ENCODE measurements at places on chromosomes 1 and 21. TPM values are rescaled to one million over a fixed set of nuclear protein-coding genes. Genes with fewer than 3 reads are reported as not detected.

DISP3 gene
- under 0.01 TPM for total RNA-seq

FCRL6 gene
- total RNA-seq = under 0.01 TPM

SLC44A5 gene
- 3.5 TPM for total RNA-seq

POLR3GL gene
- 15.1 TPM for total RNA-seq

UMODL1 gene
- 2.4 TPM for total RNA-seq

PPP2R5A gene
- 21.8 TPM for total RNA-seq

CD101 gene
- total RNA-seq = 0.27 TPM

TEX38 gene
- total RNA-seq = not detected

OLFML3 gene
- 3.2 TPM for total RNA-seq

RPE65 gene
- total RNA-seq = not detected

GRCh38 chr1:172976222-172977041 is 74.3 kb downstream of the TNFSF18 start:
- no peak for DNase-seq

DNA sequence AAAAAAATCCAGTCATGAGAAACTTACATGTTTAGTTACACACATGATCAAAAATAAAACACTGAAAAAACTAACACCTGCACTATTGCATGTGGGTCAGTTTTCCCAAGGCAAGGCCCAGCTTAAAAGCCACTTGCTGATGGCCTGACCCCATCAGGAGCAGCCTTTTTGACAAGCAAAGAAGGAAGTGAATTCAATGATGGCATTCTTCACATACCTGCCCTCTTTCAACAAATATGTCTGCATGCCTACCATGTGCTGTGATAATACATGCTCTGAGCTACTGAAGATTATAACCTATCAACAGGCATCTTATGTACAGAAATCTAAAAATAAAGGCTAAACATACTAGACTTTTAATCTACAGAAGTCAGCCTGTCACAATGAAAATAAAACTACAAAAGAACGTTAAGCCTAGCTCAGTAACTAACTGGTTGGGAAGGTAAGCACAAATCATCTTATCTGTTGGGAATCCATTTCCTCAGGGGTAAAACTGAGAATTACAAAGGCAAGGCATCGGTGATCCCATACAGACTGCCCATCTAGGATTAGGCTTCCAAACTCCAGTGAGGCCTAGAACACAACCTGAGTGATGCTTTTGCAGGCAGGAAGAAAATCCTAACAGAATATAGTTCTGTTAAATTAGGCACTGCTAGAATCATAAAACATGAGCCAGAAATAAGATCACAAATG is 14.5 kb downstream of the SORT1 start:
- no peak for DNase-seq

DNA sequence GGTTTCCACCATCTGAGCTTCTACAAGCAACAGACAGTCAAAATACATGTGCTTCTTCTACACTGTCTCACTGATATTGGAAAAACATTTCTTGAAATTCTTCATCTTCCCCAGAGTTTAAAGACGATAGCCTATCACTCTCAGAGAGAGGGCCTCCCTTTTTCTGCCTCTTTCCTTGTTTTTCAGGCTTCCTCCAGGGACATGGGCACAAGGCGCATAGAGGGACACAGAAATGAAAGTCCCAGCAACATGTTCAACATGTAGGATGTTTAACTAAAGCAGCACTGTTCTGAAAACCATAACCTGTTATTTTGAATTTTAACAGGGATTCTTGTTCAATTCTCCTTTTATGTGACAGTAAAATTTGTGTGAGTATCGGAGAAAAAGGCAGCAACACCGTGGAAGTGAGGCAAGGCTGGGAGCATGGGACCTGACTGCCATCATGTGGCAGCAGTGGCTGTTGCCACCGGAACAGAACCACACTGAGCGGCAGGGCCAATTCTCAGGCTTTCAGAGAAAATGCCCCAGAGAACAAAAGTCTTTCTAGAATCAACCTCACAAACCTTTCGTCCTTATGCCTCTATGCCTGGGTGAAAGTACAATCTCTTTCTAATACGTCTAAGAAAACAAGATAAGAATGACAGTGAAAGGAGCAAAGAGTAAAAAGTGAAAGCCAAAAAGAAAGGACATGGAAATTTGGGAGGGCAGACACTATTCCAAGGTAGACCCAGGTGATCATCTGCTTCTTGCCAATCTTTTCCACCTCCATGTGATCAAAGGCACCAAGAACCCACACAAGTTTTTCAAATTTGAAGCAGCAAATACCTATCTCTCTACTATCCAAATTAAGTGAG is 54.5 kb downstream of the PCNX2 start:
- peak; percentile 69 for DNase-seq

DNA sequence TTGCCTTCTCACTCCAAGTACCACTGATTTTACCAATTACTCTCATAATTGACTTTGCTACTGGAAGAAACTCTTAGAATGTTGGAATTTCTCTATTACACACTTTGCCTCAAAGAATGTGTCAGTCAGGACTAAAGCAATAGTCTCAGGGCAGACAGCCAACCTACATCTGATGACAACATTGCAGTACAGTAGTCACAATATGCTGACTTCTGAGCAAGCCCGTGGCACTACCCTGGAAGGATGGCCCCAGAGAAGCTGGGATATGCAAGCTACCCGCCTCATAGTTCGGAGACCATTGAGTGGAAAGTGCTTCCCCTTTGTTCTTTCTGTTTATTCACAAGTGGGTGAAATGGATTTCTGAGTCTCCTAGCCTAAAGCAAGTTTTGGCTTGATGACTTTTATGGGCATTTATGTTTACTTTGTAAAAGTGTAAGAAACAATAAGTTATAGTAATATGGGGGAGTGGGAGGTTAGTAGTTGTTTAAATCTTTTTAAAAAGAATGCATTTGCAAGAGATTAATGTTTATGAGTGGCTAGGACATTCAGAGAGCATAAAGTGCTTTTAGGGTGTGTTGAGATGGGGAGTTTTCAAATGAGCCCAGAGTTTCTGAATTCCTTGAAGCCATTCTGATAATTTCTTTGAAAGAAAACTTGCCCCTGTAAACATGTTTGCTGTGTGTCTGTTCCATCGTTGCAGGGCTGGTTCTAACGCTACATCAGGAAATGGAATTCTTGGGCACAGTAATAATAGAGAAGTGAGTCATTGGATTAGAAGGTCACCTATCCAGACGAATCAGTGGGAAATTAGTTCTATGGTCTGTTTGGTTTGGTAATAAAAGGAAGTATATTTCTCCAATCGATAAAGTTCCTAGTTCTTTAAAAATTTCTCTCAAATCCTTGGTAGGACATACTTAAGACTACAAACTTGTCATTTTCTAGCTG is 63.8 kb downstream of the LMO4 start:
- no peak for DNase-seq

- no peak for DNase-seq
Observed at GRCh38 chr1:244437086-244437468, 14.6 kb downstream of the ADSS2 start.

DNA sequence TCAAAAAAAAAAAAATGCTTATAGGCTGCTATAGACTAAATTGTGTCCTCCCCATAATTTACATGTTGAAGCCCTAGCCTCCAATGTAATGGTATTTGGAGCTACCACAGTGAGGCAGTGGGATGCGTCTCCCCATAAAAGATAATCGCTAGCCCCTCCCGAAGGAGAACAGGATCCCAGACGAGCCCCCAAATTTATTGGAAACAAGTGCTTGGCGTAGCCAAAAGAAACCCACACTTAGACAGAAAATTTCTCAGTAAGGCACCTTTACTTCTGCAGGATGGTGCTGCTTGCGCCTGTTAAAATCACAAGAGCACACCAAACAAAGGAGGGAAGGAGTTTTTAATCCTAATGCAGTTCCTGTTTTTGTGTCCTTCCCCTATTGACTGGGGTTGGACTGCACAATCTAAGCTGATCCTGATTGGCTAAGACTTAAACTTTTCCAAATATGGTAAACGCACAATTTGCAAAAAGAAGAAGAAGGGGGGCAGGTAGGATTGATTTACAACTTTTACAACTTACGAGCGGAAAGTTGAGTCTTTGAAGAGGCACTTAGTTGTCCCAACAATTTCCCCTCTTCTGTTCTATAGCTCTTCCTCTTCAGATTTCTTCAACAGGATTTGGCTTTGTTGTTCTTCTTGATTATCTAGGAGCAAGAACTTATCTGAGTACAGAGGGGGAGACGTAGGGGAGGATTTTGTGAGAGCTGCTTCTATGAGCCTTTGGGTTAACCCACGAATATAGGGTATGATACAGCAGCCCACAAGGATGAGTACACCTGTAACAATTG is 3.0 kb upstream of the IPP start:
- DNase-seq = no peak

GRCh38 chr21:37342046-37342632 is 24.4 kb upstream of the DYRK1A start:
- DNase-seq = no peak

All from hematopoietic multipotent progenitor cell (in vitro differentiated cells).